ENCODE measurements at places on chromosomes 3 and 15.

GRCh38 chr15:52186651-52187486, 4.3 kb downstream of the GNB5 start:
- DNase-seq, result no peak

GRCh38 chr3:143309705-143310104, 190.1 kb downstream of the CHST2 start:
- no peak for DNase-seq

DNA sequence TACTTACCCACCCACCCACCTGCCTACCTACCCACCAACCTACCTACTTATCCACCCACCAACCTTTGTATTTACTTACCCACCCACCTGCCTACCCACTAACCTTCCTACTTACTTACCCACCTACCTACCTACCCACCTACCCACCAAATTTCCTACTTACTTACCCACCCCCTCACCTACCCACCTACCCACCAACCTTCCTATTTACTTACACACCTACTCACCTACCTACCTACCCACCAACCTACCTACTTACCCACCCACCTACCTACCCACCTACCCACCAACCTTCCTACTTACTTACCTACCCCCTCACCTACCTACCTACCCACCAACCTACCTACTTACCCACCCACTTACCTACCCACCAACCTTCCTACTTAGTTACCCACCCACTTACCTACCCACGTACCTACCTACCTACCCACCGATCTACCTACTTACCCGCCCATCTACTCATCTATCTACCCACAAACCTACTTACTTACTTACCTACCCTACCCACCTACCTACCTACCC, 179.6 kb downstream of the USP13 start:
- no peak for DNase-seq

- no peak for DNase-seq
Observed at GRCh38 chr3:55064164-55064563, 136.3 kb upstream of the LRTM1 start.

- no peak for DNase-seq
Observed at GRCh38 chr15:73382115-73382514, 13.4 kb upstream of the HCN4 start.

GRCh38 chr3:80285388-80285787, 517.6 kb upstream of the ROBO1 start:
- DNase-seq, result no peak

- no peak for DNase-seq
Observed at GRCh38 chr15:78065284-78065872, 12.1 kb downstream of the TBC1D2B start.

DNA sequence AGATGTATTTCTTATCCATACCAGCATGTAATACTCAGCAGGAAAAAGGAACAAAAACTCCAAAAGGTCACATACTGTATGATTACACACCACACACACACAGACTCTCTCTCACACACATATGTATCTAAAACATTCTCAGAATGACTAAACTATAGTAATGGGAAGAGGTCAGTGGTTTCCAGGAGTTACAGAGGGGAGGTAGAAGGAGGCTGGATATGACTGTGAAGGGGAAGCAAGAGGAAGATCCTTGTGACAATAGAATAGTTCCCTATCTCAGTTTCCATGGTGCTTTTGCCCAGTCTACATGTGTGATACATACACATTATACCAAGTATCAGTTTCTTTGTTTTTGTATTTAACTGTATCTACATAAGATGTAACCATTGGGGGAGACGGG, 190.1 kb downstream of the IL5RA start:
- DNase-seq, result no peak

GRCh38 chr3:111967651-111968274, 11.1 kb upstream of the ABHD10 start:
- DNase-seq, result peak; percentile 62

DNA sequence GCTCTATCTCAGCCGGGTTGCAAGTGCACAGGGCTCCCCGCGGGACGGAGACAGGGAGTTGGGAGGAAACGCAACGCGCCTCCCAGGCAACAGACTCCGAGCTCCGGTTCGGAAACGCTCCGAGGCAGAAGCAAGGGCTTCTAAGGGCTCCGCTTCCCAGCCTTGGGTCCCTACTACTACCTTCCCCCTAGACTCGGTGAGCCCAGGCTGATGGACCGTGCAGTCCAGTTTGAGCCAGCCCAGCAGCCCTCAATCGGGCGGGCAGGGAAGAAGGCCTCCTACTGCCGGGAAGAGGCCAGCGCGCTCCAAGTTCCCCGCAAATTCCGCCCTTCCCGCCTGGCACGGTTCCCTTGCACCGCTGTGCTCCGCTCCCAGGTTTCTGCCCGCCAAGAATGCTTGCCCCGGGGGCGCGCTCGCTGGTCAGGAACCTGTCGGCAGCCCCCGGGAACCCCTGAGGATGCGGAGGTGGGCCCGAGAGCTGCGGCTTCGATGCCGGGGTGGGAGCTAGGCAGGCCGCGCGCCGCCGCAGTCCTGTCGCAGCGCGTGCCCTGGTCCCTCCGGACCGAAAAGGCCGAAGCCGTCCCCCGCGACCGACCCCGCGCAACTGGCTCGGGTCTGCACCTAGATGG, 728 bp downstream of the TRANK1 start:
- peak; percentile 7 for DNase-seq

GRCh38 chr3:141913150-141913811, 36.8 kb downstream of the ATP1B3 start:
- peak; percentile 21 for DNase-seq

GRCh38 chr3:48634661-48635221, 520 bp downstream of the SLC26A6 start:
- DNase-seq, result peak; percentile 51

GRCh38 chr3:138873471-138874278, 38.9 kb upstream of the PIK3CB start:
- no peak for DNase-seq

DNA sequence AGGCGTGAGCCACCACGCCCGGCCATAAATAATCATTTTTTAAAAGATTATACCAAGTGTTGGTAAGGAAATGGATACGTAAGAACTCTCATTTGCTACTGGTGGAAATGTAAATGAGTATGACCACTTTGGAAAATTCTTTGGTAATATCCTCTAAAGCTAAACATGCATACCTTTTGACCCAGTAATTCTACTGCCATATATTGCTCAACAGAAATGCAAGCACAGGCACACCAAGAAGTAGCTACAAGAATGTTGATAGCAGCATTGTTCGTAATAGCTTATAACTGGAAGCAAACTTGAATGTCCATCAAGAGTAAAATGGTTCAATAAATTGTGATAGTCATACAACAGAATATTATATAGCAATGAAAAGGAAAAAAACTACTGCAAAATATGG, 4.8 kb upstream of the CASR start:
- no peak for DNase-seq

GRCh38 chr3:99485286-99485685, 153.1 kb upstream of the COL8A1 start:
- no peak for DNase-seq

DNA sequence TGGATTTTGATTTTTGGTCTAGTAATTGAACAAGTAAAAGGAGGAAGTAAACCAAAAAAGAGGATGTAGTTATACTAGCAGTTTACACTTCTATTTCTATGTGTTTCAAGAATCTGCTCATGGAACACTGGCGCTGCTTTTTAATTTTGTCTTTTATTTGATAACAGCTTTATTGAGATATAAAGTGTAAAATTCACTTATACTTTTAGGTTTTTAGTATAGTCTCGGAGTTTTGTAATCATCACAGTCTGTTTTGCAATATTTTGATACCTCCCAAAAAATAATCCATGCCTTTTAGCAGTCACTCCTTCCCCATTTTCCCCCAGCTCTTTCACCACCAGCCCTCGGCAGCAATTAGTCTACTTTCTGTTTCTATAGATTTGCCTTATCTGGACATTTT, 18.0 kb downstream of the UBE2E2 start:
- no peak for DNase-seq

GRCh38 chr3:135166266-135166825, 371.3 kb downstream of the EPHB1 start:
- DNase-seq, result no peak

GRCh38 chr3:129911261-129911861, 17.9 kb upstream of the TMCC1 start:
- DNase-seq, result no peak

- DNase-seq, result no peak
Observed at GRCh38 chr3:59006634-59007517, 42.9 kb downstream of the CFAP20DC start.

DNA sequence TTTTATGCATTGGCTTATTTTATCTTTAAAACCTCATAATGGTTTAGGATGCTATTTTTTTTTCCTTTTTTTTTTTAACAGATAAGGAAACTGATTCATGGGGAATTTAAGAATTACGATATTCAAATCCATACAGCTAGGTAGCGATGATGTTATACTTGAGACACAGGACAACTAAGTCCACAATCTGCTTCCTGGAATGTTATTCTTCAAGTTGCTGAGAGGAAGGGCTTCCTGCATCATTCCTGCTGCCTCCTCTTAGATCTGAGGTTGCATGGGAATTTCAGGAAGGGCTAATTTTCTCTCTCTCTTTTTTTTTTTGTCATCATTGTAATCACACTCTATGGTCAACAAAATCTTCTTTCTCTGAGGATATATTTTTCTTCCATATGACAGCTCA, 595.5 kb downstream of the GRM7 start:
- no peak for DNase-seq

GRCh38 chr15:68479406-68479805, 47.4 kb upstream of the ITGA11 start:
- DNase-seq, result no peak

GRCh38 chr3:53303549-53303948, 43.8 kb downstream of the DCP1A start:
- DNase-seq, result no peak

GRCh38 chr3:141656771-141657170, 81.3 kb upstream of the RNF7 start:
- no peak for DNase-seq

DNA sequence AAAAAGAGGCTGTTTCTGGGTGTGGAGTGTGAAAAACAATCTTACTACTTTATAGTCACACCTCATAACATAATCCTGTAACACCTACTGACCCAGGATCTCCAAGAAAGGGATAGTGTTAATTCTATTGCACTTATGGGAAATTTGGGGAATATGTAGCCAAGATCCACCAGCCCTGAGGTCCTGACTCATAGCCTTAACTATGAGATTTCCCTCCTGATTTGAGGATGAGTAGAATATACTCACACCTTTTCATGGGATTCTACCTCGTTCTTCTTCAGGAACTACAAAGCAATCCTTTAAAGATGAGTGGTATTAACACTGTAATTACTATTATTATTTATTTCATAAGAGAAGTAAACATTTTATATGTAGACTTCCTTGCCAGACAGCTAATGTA, 315.2 kb downstream of the MECOM start:
- DNase-seq, result no peak

DNA sequence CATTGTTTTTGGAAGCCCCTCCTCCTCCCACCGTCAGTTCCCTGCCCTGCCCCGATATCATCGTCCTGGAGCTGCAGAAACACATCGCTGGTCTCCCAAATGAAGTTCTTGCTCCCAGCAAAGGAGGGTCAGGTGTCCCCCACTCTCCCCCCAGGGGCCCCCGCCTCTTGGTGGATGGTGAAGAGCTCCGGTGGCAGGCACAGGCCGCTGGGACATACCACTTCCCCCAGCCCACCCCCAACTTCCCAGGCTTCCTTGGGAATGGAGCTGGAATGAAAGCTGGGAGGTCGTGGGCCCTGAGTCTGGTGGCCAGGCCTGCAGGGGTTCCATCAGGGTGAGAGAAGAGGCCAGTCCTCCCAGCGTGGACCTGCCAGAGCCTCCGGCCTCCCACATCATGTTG, 137.7 kb downstream of the CHSY1 start:
- no peak for DNase-seq
